ENCODE measurements at places on chromosomes 3 and 15.
A peak's percentile ranks its signal among the peaks of the same experiment; 100 is the strongest.

- DNase-seq = no peak
Measured at GRCh38 chr15:69704700-69705099, 252.1 kb downstream of the RPLP1 start.

- DNase-seq = peak; percentile 55
Measured at GRCh38 chr15:57150066-57150865, 226.0 kb upstream of the CGNL1 start.

DNA sequence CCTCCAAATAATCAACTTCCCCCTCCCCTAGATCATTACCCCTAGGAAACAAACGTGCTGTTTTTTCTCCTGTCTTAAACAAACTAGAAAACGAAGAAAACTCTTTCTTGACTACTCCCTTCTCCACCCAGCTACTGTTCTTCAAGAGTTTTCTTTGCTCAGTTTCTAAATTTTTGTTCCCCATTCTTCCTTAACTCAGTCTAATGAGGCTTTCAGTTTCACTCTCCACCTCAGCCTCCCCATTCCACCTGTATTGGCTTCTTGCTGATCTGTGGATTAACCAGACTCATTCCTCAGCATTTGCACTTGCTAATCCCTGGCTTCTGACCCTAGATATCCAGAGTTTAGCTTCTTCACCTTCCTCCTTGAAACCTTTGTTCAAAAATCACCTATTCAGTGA lies 26.8 kb downstream of the SERPINI1 start:
- no peak for DNase-seq

DNA sequence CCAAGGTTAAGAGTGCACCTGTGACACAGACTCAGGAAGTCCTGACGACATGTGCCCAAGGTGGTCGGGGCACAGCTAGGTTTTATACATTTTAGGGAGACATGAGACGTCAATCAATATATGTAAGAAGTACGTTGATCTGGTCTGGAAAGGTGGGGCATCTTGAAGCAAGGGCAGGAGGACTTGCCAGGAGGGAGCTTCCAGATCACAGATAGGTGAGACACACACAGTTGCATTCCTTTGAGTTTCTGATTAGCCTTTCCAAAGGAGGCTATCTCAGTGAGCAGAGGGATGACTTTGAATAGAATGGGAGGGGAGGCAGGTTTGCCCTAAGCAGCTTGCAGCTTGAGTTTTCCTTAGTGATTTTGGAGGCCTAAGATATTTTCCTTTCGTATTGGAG lies 257.4 kb downstream of the CGGBP1 start:
- DNase-seq = no peak
